ENCODE measurements at places on chromosomes 3 and 15.

DNA sequence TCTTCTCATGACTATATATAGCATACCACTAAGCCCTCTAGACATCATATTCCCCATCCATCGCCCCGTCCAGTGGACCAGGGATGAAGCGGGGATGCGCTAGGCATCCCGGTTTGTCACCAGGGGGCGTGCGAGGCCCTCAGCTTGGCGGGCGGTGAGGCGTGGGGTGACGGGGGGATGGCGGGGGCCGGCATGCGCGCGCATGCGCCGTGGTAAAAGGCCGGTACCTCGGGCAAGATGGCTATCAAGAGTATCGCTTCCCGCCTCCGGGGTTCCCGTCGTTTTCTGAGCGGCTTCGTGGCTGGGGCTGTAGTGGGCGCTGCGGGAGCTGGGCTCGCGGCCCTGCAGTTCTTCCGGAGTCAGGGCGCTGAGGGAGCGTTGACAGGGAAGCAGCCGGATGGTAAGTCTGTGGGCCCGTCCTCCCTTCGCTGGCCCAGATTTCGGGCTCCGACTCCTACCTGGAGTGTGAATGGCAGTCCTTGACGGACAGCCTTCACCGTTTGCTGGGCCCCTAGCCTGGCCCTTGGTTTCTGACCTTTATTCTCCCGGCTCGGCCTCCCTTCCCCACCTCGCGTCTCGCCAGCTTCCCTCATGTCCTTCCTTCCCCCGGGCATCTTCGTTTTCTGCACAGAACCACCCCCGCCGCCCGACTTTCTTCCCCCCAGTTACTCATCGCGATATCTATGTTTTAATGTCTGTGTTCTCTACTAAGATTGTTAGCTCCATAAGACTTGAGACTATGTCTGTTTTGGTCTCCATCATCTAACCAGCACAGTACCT is at the start of gene EXOG:
EXOG (plus strand) TSS at position 210 of the 780 bp plus-strand sequence; CDS start at position 238, 28 bp downstream.
- DNase-seq: peak; percentile 96

GRCh38 chr3:171327441-171328174 is 132.6 kb downstream of the TNIK start:
- no peak for DNase-seq

GRCh38 chr3:38204599-38205471 is 39.5 kb downstream of the OXSR1 start:
- no peak for DNase-seq

DNA sequence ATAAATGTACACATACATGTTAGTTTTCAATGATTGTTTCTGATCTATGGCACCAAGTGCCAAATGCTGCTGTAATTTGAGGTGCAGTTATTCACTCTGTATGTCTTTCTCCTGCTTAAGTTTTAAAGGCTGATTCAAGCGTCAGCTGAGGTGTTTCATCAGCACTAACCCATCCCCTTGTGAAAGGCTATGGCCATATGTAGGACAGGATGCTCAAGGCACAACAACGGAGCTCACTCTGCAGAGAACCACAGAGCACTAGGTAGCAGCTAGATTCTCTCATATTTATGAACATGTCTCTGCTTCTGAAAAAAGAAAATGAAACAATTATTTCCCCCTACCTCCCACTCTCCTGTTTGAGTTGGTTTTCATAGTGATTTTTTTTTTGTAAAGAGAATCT is 340.0 kb upstream of the TMCO5A start:
- no peak for DNase-seq

DNA sequence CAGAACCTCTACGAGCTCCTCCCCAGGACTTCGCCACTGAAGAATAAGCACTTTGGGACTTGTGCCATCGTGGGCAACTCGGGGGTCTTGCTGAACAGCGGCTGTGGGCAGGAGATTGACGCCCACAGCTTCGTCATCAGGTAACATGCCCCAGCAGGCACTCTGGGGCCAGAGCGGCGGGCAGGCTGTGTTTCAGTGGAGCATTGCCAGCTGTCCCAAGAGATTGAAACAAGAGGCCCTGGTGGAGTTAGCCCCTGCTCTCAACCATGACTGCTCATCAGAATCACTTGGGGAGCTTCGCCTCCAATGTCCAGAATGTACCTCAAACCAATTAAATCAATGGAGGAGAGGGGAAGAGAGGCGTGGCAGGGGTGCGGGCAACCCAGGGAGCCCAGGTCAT is 44.8 kb downstream of the ST8SIA2 start:
- no peak for DNase-seq

DNA sequence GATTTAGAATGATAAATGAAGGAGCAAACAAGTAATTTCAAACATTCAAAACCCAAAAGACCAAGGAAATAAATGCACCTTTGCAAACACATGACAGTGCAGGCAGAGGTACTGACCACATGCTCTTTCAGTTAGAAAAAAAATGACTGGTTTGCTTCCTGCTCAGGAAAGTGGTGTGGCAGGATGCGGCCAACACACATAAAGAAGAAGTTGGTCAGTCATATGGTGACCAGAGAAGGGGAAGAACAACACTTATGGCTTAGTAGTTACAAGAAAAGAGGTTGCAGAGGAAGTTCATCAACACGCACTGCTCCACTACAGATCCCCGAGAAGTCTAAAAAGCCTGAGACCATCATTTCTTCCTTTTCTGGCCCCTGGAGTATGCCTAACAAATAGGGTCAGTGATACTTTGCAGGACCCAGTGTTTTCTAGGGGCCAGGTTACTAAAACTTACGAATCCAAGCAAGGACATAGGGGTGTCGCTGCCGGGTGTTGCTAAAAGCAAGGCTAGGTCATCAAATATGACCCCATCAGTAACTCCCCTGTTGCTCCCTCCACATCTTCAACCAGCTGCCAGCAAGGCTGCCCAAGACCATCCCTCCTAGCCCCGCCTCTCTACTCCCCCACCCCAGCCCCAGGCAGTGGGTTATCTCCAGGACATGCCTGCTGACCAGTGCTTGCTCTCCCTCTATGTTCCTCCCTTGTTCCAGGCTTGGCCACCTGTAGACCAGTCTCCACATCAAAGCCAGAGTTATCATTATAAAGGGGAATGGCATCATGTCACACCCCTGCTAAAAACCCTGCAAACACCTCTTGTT is 11.2 kb downstream of the ATP8B4 start:
- no peak for DNase-seq

DNA sequence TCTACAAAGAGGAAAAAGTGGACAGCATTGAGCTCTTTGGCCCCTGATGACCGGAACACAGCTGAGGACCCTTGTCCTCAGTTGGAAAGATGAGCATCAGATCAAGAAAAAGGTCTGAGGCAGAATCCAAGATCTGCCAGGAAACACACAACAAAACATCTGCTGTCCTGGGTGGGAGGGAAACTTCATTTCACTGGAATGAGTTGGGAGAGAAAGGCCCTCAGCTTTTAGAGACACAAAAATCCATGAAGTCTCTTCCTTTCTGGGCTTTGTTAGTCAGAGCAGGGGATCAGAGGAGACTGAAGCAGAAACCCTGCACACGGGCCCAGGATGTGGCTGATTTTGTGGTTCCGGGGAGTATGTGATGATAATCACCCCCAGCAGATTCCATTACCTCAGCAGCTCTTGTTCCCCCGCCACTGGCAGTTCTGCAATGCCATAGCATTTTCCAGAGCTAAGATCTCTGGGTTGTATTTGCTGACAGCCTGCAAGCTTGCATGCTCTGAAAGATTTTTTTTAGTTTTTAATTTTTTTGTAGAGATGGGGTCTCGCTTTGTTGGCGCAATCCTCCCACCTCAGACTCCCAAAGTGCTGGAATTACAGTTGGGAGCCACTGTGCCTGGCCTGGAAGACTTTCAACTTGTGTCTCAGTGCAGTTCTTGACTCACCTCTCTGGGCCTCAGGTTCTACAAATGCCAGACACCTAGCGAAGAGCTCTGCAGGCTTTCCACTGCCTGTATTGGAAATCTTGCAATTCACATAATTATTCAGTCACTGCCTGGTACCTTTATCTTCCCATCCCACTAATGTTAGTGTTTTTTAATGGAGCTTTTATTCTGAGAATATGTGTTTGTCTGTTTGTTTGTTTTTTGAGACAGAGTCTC is 5.8 kb upstream of the TATDN2 start:
- no peak for DNase-seq

- DNase-seq: no peak
These were observed 10.1 kb downstream of the ARL14 start for GRCh38 chr3:160686955-160687535.
